Activated CD4-positive, alpha-beta T cell treated with anti-CD3 and anti-CD28 coated beads, Interleukin-2, amount 50 U/mL, for 48 hours (primary cell): ENCODE measurements at places on chromosomes 12 and 14.

DNA sequence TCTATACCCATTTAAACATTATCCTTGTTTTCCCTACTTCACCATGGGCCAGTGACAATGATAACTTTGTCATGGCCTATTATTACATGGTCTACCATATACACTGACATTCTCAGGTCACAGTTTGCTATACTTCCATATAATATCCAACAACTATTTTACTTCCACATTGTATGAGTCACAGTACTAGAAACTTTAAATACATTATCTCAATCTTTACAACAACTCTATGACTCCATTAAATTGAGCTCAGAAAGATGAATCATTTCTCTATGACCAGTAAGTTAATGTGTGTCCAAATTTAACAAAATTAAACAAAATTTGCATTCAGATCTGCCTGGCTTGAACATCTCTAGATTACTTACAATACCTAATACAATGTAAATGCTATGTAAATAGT is 93.9 kb downstream of the PLEKHG7 start:
- DNase-seq, result no peak

DNA sequence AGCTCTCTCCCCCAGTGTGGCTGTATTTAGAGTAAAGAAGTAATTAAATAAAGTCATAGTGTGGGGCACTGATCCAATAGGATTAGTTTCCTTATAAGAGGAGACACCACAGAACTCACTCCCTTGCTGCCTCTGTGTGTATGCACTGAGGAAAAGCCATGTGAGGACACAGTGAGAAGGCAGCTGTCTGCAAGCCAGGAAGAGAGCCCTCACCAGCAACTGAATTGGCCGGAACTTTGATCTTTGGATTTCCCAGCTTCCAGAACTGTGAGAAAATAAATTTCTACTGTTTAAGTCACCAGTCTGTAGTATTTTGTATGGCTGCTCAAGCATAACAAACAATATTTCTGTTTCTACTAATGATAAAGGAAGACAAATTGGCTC is 368.7 kb upstream of the PRICKLE1 start:
- no peak for DNase-seq

DNA sequence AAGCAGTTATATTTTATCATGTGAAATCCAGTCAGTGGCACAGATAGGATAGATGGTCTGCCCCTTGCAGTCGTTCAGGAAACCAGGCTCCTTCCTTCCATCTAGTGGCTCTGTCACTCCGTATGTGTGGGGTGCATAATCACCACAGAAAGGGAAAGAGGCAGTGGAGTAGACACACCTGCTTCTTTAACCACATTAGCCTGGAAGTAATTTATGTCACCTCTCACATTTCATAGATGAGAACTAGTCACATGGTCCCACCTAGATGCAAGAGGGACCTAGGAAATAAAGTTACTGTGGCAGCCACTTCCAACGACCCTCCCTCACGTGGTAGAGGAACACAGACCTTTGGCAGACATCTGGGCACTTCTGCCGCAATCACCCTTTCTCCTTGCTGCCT is 14.2 kb upstream of the RNU6-8 start:
- DNase-seq, result no peak

DNA sequence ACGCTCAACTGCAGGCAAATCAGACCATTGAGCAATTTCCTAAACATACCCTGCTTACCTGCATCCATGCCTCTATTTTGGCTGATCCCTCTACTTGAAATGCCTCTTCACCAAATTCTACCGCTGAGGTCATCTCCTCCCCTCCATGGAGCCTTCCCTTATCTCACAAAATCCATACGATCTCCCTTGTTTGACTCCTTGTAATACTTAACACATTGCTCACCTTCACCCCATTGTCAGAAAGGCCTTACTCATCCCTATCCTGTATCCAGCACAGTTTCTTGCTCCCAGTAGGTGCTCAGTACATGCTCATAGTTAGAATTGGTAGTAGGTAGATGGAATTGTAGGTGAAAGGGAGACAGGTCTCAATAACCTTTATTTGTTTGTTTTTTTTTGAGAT is 5.4 kb downstream of the DDN start:
- no peak for DNase-seq

DNA sequence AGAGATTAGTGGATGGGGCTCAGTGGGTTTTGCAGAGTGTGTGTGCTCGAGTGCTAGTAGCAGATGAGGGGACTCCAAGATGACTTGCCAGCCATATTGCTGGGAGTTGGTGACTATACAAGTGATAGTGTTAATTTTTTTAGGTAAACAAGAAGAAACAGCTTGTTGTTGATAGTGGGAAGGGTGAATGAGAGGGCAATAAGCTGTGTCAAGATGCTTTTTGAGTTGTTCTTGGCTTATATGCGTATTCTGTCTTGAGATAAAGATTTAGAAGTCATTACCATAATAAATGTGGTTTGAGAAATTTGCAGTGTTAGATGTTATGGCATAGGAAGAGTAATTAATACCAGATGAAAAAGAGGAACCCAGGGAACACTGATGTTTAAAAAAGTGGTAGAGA is 75.3 kb downstream of the RCOR1 start:
- DNase-seq, result no peak
